ENCODE measurements at places on chromosomes 13 and 19.
A peak's percentile ranks its signal among the peaks of the same experiment; 100 is the strongest.

GRCh38 chr13:48852911-48853727, 122.6 kb upstream of the FNDC3A start:
- ATAC-seq = no peak

DNA sequence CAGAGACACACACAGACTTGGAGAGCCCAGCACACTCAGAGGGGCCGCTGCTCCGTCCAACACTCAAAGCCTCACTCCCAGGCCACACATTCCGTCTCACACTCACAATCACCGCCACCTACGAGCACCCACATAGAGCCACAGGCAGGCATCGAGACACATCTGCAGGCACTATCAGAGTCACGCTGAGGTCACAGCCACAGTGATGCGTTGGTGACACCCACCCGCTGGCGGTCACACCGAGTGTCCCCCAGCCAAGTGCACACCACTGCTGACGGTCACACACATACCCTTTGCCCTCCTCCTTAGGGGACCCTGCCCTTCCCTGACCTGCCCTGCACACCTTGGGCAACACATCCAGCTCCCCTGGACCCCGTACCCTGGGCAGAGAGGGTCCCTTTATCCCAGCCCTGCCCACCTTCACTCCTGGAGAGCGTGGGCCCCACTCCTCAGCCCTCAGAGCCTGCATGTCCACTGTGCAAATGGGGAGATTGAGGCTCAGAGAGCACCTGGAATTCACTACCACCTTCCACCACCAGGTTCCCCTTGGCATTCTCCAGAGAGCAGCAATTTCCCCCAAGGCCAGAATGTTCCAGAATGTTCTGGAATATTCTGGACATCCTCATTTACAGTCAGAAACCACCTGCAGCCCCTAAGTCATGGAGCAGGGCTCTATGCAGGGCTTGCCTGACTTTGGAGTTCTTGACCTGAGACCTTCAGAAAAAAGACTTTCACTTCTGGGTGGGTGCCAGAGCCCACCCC, 5.4 kb downstream of the FUT5 start:
- ATAC-seq = no peak

DNA sequence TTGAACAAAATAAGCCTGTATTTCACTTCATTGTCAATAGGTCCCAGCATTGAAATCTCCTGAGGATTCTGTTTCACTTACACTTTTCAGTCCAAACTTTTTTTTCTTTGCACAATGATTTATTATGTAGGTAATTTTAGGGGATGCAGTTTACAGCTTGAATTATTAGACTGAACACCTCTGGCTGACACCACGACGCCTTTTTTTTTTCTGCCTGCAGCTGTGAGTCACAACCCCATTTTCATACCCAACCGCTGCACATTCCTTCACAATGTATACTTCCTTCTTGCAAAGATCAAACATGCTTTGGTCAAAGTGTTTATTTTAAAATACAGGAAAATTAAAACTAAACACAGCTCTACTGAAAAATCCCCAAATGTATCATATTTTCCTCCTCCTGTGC, 11.4 kb downstream of the ZIC2 start:
- no peak for ATAC-seq

GRCh38 chr19:31659897-31660210, 310.6 kb upstream of the TSHZ3 start:
- no peak for ATAC-seq

- no peak for ATAC-seq
These were observed 8.4 kb upstream of the GRAMD1A start for GRCh38 chr19:34991542-34992333.

- peak; percentile 61 for ATAC-seq
These were observed 6.1 kb downstream of the IL4I1 start for GRCh38 chr19:49890349-49891311.

GRCh38 chr19:5820785-5821184, 15.9 kb downstream of the NRTN start:
- no peak for ATAC-seq

DNA sequence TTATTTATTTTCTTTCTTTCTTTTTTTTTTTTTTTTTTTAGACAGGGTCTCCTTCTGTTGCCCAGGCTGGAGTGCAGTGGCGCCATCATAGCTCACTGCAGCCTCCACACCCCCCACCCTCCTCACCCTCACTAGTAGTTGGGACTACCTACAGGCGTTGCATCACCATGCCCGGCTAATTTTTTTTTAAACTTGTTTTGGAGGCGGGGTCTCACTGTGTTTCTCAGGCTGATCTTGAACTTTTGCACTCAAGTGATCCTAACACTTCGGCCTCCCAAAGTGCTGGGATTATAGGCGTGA, 33.6 kb downstream of the GJA3 start:
- peak; percentile 10 for ATAC-seq

GRCh38 chr13:32629866-32630265, 43.6 kb downstream of the PDS5B start:
- no peak for ATAC-seq

DNA sequence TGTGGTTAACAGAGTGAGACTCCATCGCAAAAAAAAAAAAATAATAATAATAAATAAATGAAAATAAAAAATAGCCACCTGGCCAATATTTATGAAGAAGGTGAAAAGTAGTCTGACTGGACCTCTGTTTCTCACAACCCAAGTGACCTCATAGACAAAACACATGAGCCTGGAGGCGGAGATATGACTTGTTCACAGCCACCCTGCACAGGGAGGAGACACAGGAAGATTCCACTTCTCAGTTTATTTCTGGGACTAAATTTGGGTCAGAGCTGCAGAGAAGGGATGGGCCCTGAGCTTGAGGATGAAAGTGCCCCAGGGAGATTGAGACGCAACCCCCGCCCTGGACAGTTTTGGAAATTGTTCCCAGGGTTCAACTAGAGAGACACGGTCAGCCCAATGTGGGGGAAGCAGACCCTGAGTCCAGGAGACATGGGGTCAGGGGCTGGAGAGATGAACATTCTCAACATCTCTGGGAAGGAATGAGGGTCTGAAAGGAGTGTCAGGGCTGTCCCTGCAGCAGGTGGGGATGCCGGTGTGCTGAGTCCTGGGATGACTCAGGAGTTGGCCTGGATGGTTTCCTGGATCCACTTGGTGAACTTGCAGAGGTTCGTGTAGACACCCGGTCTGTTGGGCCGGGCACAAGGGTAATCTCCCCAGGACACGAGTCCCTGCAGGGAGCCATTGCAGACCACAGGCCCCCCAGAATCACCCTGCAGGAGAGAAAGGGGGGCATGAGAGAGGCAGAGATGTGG, 9.6 kb downstream of the KLK5 start:
- ATAC-seq = no peak

GRCh38 chr13:109869312-109870237, 83.2 kb upstream of the IRS2 start:
- ATAC-seq = no peak

- no peak for ATAC-seq
These were observed 39.4 kb downstream of the VAV1 start for GRCh38 chr19:6811906-6812305.

Measured in stimulated activated memory B cell treated with anti-CD40 and anti-IgM and Interleukin-4, amounts not matched to agents 10 μg/mL and 1 μg/mL and 100 μg/mL, for 72 hours (primary cell).